Osteocyte (in vitro differentiated cells): ENCODE measurements at places on chromosomes 4 and X. TPM values are rescaled to one million over a fixed set of nuclear protein-coding genes. Genes with fewer than 3 reads are reported as not detected.

- H3K36me3 ChIP-seq = no peaks in the 10 kb centered on the region
- H3K4me1 ChIP-seq = no peaks in the 10 kb centered on the region
- no peak overlapping the region for H3K4me3 ChIP-seq
These were observed 96.6 kb upstream of the BANK1 start for GRCh38 chr4:101693842-101694398.

GRCh38 chr4:104217526-104217925, 277.2 kb downstream of the CXXC4 start:
- no peaks in the 10 kb centered on the region for H3K36me3 ChIP-seq
- H3K27me3 ChIP-seq = no peaks in the 10 kb centered on the region
- H3K4me1 ChIP-seq = no peaks in the 10 kb centered on the region
- H3K27ac ChIP-seq = no peak overlapping the region

DNA sequence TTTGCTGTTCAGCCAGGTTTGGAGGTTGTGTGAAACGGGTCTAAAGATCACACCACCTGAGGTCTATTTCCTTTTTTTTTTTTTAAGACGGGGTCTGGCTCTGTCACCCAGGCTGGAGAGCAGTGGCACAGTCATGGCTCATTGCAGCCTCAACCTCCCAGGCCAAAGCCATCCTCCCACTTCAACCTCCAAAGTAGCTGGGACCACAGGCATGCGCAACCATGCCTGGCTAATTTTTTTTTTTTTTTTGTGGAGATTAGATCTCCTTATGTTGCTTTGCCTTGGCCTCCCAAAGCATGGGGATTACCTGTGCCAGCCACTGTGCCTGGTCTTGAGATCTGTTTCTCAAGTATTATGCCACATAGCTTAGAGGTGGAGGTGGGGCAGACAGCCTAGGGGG, 49.2 kb upstream of the ELOVL6 start:
- peaks cover 18% of the 10 kb centered on the region for H3K27me3 ChIP-seq
- H3K36me3 ChIP-seq = no peaks in the 10 kb centered on the region
- DNase-seq = no peak
- H3K27ac ChIP-seq = no peak overlapping the region

TRIM2 gene
- 34.0 and 36.0 TPM in 2 replicates for total RNA-seq

GRCh38 chrX:45508454-45508853, 307.8 kb upstream of the DIPK2B start:
- H3K4me1 ChIP-seq = peaks cover 39% of the 10 kb centered on the region
- peak overlapping the region; percentile 24 for H3K27ac ChIP-seq
- no peaks in the 10 kb centered on the region for H3K36me3 ChIP-seq
- H3K4me3 ChIP-seq = no peak overlapping the region

DNA sequence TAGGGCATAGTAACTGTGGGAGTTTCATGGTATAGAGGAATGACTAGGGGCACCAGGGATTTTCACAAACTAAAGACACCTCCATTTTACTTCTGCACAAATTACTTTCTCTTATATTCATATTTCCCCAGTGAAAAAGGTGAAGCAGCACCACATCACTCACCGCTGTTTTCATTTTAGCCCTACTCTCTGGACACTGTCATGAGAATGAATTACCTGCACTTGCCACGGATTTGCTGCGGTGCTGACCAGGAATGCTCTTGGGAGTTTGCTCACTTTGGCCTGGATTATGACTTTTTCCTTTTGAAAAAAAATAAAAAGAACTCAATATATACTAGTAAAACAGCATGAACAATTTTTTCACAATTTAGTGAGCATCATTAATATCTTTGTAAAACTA, 351.3 kb downstream of the NKX6-1 start:
- no peaks in the 10 kb centered on the region for H3K4me1 ChIP-seq
- H3K27ac ChIP-seq = no peak overlapping the region
- H3K36me3 ChIP-seq = no peaks in the 10 kb centered on the region
- no peak overlapping the region for H3K4me3 ChIP-seq
- DNase-seq = no peak

- no peak overlapping the region for H3K27ac ChIP-seq
- no peaks in the 10 kb centered on the region for H3K36me3 ChIP-seq
- peaks cover 27% of the 10 kb centered on the region for H3K4me1 ChIP-seq
- no peak overlapping the region for H3K4me3 ChIP-seq
- no peak for DNase-seq
These were observed 7.5 kb downstream of the IL13RA1 start for GRCh38 chrX:118734909-118735308.

POF1B gene
- total RNA-seq = not detected in 2 replicates

SPANXN5 gene
- not detected in 2 replicates for total RNA-seq

DNA sequence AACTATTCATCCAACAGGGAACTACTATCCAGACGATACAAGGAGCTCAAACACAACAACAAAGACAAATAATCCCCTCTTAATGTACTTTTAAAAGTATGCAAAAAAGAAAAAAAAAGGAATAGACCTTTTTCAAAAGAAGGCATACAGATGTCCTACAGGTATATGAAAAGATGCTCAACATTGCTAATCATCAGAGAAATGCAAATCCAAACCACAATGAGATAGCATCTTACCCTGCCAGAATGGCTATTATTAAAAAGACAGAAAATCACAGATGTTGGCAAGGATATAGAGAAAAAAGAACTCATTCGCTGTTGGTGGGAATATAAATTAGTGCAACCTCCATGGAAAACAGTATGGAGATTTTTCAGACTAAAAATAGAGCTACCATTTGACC, 67.1 kb upstream of the ENPP6 start:
- no peaks in the 10 kb centered on the region for H3K36me3 ChIP-seq
- no peak overlapping the region for H3K27ac ChIP-seq
- H3K4me1 ChIP-seq = peaks cover 3% of the 10 kb centered on the region
- DNase-seq = no peak
- no peak overlapping the region for H3K4me3 ChIP-seq

UGT2A3 gene
- total RNA-seq = not detected in 2 replicates

ZNF157 gene
- 0.13 and 0.16 TPM in 2 replicates for total RNA-seq

GRCh38 chr4:137934911-137935310, 307.2 kb downstream of the SLC7A11 start:
- H3K27ac ChIP-seq = no peak overlapping the region
- H3K4me3 ChIP-seq = no peak overlapping the region
- no peaks in the 10 kb centered on the region for H3K27me3 ChIP-seq
- H3K4me1 ChIP-seq = no peaks in the 10 kb centered on the region
- DNase-seq = no peak

DNA sequence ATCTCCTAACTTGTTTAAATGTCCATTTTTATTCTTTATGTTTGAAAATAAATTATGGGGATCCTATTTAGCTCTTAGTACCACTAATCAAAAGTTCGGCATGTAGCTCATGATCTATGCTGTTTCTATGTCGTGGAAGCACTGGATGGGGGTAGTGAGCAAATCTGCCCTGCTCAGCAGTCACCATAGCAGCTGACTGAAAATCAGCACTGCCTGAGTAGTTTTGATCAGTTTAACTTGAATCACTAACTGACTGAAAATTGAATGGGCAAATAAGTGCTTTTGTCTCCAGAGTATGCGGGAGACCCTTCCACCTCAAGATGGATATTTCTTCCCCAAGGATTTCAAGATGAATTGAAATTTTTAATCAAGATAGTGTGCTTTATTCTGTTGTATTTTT, 27.6 kb downstream of the NUDT6 start:
- H3K36me3 ChIP-seq = peaks cover 22% of the 10 kb centered on the region
- H3K4me1 ChIP-seq = peaks cover 37% of the 10 kb centered on the region
- no peak overlapping the region for H3K4me3 ChIP-seq
- DNase-seq = no peak

GRCh38 chrX:38968344-38969216, 167.3 kb downstream of the MID1IP1 start:
- no peaks in the 10 kb centered on the region for H3K4me1 ChIP-seq
- H3K36me3 ChIP-seq = no peaks in the 10 kb centered on the region
- H3K27me3 ChIP-seq = peaks cover 5% of the 10 kb centered on the region
- H3K4me3 ChIP-seq = no peak overlapping the region
- no peak for DNase-seq

DNA sequence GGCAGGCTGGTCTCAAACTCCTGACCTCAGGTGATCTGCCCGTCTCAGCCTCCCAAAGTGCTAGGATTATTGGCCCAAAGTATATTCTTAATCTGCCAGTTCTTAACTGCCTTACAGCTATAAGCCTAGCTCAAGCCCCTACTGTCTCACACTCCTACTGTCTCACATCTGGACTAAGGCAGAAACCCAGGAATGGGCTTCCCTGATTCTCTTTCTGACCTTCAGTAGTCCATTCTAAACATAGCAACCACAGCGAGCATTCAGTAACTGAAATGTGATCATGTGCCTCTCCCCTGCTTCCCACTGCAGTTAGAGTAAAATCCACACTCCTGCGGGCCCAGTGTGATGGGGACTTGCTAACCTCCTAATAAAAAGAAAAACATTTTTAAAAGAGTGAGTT, 58.9 kb downstream of the MTMR1 start:
- H3K27me3 ChIP-seq = no peaks in the 10 kb centered on the region
- H3K27ac ChIP-seq = no peak overlapping the region
- H3K36me3 ChIP-seq = peaks cover 3% of the 10 kb centered on the region
- H3K4me3 ChIP-seq = no peak overlapping the region

PPEF1 gene
- 0.18 and 1.2 TPM in 2 replicates for total RNA-seq

XK gene
- not detected in 2 replicates for total RNA-seq

- H3K27ac ChIP-seq = no peak overlapping the region
- peaks cover 4% of the 10 kb centered on the region for H3K4me1 ChIP-seq
- no peak for DNase-seq
- H3K27me3 ChIP-seq = no peaks in the 10 kb centered on the region
These were observed 243.7 kb downstream of the TENM3 start for GRCh38 chr4:182486881-182487280.

LRP2BP gene
- total RNA-seq = 0.31 and 0.59 TPM in 2 replicates

NEXMIF gene
- total RNA-seq = not detected in 2 replicates

DNA sequence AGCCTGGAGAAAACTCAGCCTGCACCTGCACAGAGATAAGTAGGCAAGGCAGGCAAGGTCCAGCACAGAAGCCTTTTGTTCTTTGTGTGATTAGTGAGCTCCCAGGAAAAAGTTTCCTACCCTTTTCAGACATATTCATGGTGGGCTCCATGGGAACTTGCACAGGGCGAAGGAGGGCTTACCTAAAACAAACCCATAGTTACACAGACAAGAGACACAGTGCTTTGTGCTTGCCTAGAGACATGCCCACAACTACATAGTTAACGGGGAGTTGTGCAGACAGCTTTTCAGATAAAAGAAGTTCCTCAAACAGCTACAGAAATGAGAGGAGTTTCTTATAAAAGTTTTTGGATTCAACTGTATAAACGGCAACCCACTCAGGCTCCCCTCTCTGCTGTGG, 180.5 kb downstream of the GLUD2 start:
- H3K27ac ChIP-seq = no peak overlapping the region
- no peak for DNase-seq
- H3K4me3 ChIP-seq = no peak overlapping the region
- no peaks in the 10 kb centered on the region for H3K36me3 ChIP-seq
- H3K27me3 ChIP-seq = no peaks in the 10 kb centered on the region

DNA sequence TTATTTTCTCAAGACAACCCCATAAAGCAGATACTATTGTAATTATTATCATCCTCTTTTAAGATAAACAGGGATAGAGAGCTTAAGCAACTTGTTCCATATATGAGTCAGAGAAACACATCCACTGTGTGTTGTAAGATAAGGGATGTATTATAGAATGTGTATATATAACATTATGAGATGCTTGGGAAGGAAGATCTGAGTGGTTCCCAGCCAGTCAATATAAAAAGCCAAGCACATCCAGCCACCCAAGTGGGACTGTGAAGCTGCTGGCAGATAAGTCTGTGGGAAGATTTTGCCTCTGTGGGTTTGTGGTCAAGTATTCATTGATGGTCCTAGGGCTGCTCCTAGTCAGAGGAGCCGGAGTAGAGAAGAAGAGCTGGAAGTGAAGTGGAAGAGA, 16.5 kb upstream of the BMPR1B start:
- no peak overlapping the region for H3K27ac ChIP-seq
- no peak overlapping the region for H3K4me3 ChIP-seq
- H3K36me3 ChIP-seq = no peaks in the 10 kb centered on the region

DNA sequence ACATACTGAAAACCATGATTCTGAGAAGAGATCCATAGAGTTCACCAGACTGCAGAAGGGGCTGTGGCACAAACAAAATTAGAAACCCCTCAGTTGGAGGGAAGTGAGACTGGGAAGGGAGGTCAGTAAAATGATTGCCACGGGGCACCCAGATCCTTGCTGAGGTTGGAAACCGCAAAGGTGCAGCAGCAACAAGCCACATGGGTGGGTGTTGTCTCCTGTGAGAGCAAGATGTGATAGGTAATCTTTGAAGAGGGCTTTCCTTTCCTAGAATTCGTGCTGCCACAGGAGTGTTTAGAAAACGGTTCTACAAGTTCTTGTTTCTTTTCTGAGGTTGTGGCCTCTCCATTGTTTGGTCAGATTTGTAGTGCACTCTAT, 85.5 kb downstream of the NFKB1 start:
- no peaks in the 10 kb centered on the region for H3K27me3 ChIP-seq
- peaks cover 78% of the 10 kb centered on the region for H3K36me3 ChIP-seq
- H3K4me3 ChIP-seq = no peak overlapping the region
- no peaks in the 10 kb centered on the region for H3K4me1 ChIP-seq

DNA sequence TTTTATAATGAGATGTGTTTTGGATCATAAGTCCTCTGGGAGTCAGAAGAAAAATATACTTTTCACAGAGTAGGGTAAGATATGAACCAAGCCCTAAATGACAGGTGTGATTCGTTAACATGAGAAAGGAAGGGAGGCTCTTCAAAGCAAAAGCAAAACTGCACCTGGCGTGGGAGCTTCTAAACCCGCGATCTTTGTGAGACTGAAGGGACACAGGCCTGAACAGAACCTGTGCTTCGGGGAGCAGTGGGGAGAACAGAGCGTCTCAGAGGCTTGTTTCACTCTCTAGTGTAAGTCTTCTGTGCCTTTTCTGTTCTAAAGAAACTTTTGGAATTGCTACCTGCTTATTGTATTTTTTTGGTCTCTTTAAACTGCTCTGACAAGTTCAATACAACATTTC, 30.2 kb upstream of the CYP4V2 start:
- no peaks in the 10 kb centered on the region for H3K36me3 ChIP-seq
- H3K27ac ChIP-seq = no peak overlapping the region
- peaks cover 2% of the 10 kb centered on the region for H3K4me1 ChIP-seq
- DNase-seq = no peak

UVSSA gene
- 25.3 and 26.7 TPM in 2 replicates for total RNA-seq
